Stimulated activated naive CD8-positive, alpha-beta T cell treated with anti-CD3 and anti-CD28 coated beads, Interleukin-15, amount 100 ng/mL, for 72 hours (primary cell): ENCODE measurements at places on chromosomes 2 and 18.
A peak's percentile ranks its signal among the peaks of the same experiment; 100 is the strongest.

DNA sequence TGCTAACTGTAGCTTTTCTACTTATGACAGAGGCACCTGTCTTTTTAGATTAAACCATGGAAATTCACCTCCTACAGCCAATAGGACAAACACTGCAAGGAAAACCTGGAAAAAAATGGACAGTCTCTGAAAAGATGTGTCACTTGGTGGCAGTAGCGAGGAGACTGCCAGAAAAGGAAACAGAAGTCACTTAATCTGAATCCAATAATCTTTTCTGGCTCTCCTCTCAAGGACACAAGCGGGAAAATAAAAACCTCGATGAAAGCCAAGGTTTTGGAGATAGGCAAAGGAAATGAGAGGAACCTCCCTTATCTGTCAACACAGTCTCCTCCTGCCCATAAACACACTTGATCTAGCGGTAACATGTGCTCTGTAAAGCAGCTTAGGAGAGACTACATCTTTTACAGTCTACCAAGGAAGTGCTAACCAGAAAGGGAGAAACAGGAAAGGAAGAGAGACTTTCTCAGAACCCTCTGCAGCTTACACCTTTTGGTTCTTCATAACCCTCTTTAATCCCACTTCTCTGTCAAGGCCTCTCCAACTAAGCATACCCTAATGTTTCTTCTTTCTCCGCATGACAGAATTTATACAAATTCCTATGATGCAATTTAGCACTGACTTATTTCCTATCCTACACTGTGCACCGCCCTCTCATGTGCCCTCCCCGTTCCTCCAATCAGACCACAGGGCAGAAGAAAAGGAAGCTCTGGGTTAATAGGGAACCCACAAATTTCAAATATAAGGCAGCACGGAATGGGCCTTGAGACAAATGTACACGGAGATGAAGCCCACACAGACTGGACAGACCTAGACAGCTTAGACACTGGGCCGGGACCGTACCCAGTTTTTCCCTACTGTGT lies 52.8 kb downstream of the CLASP1 start:
- peak; percentile 31 for DNase-seq

DNA sequence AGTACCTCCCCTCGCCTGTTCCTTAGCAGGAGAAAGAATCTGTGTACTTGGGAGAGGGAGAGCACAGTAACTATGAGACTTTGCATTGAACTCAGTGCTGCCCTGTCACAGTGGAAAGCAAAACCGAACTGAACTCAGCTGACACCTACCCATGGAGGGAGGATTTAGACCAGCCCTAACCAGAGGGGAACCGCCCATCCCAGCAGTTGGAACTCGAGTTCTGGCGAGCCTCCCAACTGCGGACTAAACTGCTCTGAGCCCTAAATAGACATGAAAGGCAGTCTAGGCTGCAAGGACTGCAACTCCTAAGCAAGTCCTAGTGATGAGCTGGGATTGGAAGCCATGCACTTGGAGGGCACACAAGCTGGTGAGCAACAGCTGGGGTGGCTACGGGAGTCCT lies 110.4 kb downstream of the GRB14 start:
- DNase-seq: no peak

DNA sequence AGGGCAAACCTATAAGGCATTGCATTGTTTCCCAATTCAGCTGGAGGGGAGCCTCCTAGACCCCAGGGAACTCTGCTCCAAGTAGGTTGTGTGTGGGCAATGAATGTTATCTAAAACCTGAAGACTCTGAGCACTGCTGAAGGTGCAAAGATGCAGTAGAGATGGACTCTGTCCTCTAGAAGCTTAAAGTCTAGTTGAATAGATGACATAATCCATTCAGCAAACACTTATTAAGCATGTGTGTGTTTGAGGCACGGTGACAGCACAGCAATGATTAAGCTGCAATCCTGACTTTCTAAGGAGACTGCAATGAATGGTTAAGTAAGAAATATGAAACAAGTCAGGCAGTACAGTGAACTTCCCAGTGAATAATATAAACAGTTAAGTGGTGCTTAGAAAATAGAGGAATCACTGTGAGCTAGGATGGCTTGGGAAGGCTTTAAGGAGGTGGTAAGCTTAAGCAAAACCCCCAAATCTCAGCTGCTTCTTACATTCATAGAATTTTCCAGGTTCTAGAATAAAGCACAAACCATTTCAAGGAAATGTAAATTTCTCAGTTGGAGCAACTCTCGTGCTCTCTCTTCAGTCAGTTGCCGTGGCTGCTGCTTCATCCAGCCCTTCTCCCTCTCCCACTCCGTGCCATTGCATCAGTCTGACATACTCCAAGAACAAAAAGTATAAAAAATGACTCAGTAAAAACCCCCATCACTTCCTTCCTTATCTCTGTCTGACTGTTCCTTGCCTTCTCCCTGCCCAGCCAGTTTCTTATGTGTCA lies 19.1 kb downstream of the MXD1 start:
- DNase-seq: no peak

GRCh38 chr18:74791501-74792194 lies 194.0 kb downstream of the ZNF407 start:
- no peak for DNase-seq

- no peak for DNase-seq
Observed at GRCh38 chr18:49756671-49757362, 56.5 kb downstream of the ACAA2 start.

- DNase-seq: no peak
Observed at GRCh38 chr18:79108549-79109215, 39.5 kb downstream of the ATP9B start.

DNA sequence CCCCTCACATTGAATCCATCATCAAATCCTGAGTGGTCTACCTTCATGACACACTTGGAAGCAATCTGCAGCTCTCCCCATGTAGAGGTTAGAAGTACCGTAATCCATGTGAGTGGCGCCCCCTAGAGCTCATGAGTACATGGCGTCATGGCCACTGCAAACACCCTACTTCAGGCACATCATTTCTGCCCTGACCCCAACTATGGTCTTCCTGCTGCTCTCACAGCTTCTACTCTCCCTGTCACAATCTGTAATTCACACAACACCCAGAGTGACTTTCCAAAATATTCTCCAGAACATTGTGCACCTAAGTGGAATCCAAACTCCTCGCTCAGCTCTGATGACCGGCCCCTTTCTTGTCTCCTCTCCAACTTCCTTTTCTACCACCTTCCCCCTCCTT lies 141.9 kb downstream of the ANKRD44 start:
- DNase-seq: peak; percentile 71

DNA sequence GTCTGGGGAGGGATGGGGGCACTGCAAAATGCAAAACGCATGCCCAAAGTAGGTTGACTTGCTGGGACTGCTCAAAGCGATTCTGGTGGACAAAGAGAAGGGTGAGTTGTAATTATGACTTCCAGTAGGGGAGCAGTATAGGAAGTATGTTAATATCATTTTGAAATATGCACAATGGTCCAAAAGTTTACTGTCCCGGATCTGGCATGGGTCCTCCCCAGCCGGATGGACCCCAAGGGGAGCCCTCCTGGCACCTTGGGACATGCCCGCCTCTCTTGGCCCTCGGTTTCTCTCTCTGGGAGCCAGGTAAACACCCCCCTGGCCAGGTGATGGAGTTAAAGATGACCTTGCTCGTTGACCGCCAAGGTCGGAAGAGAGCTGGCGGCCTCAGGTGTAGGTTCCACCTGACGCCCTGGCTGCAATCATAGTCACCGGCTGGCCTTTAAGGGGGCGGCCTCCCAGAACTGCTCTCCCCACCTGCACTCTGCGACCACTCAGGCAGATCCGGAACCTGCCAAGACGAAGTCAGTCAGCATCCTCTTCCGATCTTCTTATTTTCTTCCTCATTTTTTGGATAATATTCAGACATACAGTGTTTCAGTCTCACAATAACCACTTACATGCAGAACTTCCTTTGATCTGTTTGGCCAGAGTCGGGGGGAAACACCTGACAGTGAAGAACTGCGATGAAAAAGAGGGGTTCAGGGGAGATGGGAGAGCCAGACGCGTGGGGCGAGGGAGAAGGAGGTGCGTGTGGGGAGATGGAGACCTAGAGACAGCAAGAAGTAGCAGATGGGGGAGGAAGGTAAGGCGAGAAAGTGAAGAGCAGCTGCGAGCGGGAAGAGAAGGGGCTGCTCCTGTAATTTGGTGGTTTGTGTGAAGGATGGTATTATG lies 148.3 kb downstream of the MEIS1 start:
- DNase-seq: no peak

GRCh38 chr2:235636546-235636945 lies 142.7 kb downstream of the AGAP1 start:
- no peak for DNase-seq

GRCh38 chr2:17506736-17507616 lies 11.3 kb downstream of the RAD51AP2 start:
- no peak for DNase-seq

- DNase-seq: no peak
Observed at GRCh38 chr2:121149384-121149783, 135.6 kb downstream of the TFCP2L1 start.
